ENCODE measurements at places on chromosomes 1 and 21. TPM values are rescaled to one million over a fixed set of nuclear protein-coding genes. Genes with fewer than 3 reads are reported as not detected.

GRCh38 chr1:231407049-231407448 lies 15.0 kb downstream of the EGLN1 start:
- peaks cover 5% of the 10 kb centered on the region for H3K36me3 ChIP-seq
- no peak overlapping the region for H3K27ac ChIP-seq
- no peak overlapping the region for H3K4me3 ChIP-seq
- no peak for DNase-seq

Gene APOBEC4
- total RNA-seq = not detected

DNA sequence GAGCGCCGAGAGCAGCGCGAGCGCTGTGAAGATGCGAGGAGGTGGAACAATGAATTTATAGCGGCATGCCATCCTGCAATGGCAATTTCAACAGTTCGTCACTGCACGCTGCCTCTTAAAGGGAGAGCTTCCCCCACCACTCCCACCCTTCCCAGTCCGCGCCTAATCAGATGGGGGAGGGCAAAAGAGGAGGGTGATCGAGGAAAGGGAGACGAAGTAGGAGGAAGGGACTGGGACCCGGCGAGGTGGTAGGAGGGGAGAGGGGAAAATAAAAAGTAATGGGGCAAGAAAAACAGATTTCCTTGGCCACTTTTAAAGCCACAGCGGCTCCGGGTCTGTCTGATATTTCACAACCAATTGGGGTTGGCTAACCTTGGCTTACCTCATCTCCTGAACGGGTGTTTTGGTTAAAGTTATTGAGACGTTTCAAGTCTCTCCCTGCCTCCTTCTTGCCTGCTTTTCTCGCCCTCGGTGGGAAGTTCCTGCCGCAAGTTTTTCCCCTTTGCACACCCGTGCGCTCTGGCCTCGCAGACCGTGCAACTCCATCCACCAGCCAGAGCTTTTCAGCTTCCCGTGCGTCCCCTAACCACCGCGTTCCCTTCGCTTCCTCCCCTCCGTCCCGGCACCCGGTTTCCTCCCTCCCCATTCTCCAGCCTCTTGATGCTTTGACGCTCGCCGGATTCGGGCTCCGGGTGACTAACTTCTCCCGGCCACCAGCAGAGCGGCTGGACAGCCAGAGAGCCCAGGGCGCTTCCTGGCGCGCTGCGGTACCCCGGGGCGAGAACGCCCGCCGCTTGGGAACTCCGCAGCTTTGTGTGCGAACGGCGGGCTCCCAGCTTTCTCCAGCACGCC lies at the start of gene ADAMTS5:
Gene ADAMTS5 (minus strand): TSS at position 27 of the 852 bp plus-strand sequence. CDS start 697 bp downstream, outside the sequence.
- H3K27me3 ChIP-seq = peaks cover 21% of the 10 kb centered on the region
- no peak for DNase-seq
- no peak within 1 kb of the TSS for H3K27ac ChIP-seq
- no peaks in the 10 kb centered on the region for H3K4me1 ChIP-seq
- H3K36me3 ChIP-seq = peaks cover 2% of the 10 kb centered on the region

DNA sequence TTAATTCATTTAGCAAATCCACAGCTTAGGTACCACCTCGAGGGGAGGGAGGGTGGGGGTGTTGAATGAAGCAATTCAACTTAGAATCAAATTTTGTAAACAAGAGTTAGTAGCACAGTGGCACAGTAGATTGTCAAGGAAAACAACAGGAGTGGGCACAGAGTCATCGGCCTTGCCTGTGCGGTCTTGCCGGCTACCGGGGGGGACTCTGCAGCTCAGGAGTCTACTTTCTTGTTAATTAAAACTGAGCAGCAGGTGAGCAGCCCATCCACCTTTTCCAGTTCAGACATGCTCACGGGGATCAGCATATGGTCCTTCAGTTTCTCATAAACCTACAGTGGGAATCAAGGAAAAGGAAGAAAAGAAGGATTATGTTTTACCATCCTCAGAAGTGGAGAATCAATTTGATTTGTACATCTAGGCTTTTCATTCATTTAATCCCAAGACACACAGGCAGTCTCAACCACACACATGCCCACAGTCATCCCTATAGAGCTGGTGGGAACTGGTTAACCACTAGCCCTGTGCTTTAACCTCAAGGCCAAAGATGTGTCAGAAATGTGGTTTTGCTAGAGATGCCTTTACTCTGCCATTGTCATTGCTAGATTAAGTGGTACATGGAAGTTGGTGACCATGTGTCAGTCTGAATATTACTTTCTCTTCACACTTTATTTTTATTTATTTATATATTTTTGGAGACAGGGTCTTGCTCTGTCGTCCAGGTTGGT lies 45.0 kb upstream of the BCL10 start:
- DNase-seq = no peak
- no peaks in the 10 kb centered on the region for H3K36me3 ChIP-seq
- no peak overlapping the region for H3K4me3 ChIP-seq

Gene OPRD1
- not detected for total RNA-seq

GRCh38 chr21:33300701-33301631 lies 23.8 kb upstream of the IFNAR1 start:
- DNase-seq = no peak
- no peaks in the 10 kb centered on the region for H3K27me3 ChIP-seq
- peaks cover 47% of the 10 kb centered on the region for H3K4me1 ChIP-seq
- peaks cover 3% of the 10 kb centered on the region for H3K36me3 ChIP-seq
- H3K4me3 ChIP-seq = peak overlapping the region; percentile 39

DNA sequence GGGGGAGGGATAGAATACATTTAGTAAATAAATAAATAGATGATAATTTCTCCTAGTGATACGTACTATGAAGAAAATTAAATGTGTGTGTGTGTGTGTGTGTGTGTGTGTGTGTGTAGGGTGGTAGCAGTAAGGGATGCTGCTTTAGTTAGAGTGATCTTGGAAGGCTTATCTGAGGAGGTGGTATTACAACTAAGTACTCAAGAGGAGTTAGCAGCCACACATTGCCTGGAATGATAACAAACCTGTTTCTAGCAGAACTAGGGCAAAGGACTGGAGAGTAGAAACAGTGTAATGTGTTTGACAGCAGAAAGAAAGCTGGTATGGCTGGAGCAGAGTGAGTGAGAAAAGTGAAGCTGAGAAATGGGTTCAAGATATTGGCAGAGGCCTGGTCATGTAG lies 58.3 kb upstream of the FASLG start:
- no peaks in the 10 kb centered on the region for H3K27me3 ChIP-seq
- no peak overlapping the region for H3K4me3 ChIP-seq
- peaks cover 6% of the 10 kb centered on the region for H3K4me1 ChIP-seq
- no peak for DNase-seq
- peak overlapping the region; percentile 40 for H3K27ac ChIP-seq
- peaks cover 28% of the 10 kb centered on the region for H3K36me3 ChIP-seq

All from naive thymus-derived CD8-positive, alpha-beta T cell (primary cell).